Left colon (tissue), 2 donors: ENCODE measurements at places on chromosomes 5 and 9. TPM values are rescaled to one million over a fixed set of nuclear protein-coding genes. Genes with fewer than 3 reads are reported as not detected.

The PCDHA1 gene
- not detected for total RNA-seq

The MEIKIN gene
- total RNA-seq, result not detected

The ROPN1L gene
- total RNA-seq, result not detected

The PFN3 gene
- not detected for total RNA-seq

The CSF2 gene
- total RNA-seq, result not detected

The LCNL1 gene
- total RNA-seq, result 0.06 TPM
